ENCODE measurements at places on chromosomes 13 and 19. TPM values are rescaled to one million over a fixed set of nuclear protein-coding genes. Genes with fewer than 3 reads are reported as not detected.
A peak's percentile ranks its signal among the peaks of the same experiment; 100 is the strongest.

- H3K4me1 ChIP-seq: peaks cover 43% of the 10 kb centered on the region
- H3K27me3 ChIP-seq: no peaks in the 10 kb centered on the region
- H3K36me3 ChIP-seq: no peaks in the 10 kb centered on the region
- H3K27ac ChIP-seq: peak overlapping the region; percentile 93
- DNase-seq: no peak
These were observed 93.5 kb downstream of the INSR start for GRCh38 chr19:7200736-7201135.

The ZNF611 gene
- 7.0 TPM for total RNA-seq

DNA sequence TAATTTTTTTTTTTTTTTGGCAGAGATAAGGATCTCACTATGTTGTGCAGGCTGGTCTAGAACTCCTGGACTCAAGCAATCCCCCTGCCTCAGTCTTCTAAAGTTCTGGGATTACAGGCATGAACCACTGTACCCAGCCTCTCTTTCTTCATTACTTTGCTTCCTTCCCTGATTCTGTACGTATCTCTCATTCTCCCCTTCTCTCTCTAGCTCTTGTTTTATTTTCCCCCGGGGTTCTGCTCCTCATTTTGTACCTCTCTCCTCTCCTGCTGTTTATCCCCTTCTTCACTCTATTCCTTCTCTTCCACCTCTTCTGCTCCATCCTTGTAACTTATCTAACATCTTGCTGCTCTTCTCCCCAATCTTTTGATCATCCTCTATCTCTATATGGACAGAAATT is 46.5 kb downstream of the ZNF611 start:
- peaks cover 6% of the 10 kb centered on the region for H3K36me3 ChIP-seq
- H3K4me1 ChIP-seq: peaks cover 25% of the 10 kb centered on the region
- DNase-seq: no peak
- H3K27ac ChIP-seq: no peak overlapping the region
- no peak overlapping the region for H3K4me3 ChIP-seq

DNA sequence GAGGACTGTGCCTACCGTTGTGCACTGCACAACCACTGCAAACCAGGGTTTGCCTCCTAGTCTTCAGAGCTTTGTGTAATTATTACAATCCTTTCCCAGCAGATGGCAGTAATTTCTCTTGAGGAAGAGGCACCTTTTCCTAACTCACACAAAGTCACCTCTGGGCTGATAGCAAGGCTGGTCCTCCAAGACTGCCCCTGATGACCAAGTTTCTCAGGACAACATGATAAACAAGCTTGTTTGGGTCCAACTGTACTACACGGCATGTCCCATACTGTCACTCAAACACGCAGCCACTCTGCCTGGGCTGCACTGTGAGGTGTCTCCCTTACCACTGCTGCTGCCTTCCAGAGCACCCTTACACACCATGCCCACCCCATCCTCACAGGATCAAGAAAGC is 39.3 kb downstream of the RFXAP start:
- H3K36me3 ChIP-seq: peaks cover 3% of the 10 kb centered on the region
- no peak overlapping the region for H3K4me3 ChIP-seq
- no peak overlapping the region for H3K27ac ChIP-seq
- no peaks in the 10 kb centered on the region for H3K27me3 ChIP-seq
- DNase-seq: no peak
- peaks cover 6% of the 10 kb centered on the region for H3K4me1 ChIP-seq

The BEST2 gene
- not detected for total RNA-seq

GRCh38 chr13:44048326-44048725 is 168.6 kb downstream of the LACC1 start:
- H3K36me3 ChIP-seq: no peaks in the 10 kb centered on the region
- H3K4me1 ChIP-seq: peaks cover 3% of the 10 kb centered on the region
- H3K27me3 ChIP-seq: no peaks in the 10 kb centered on the region
- no peak overlapping the region for H3K27ac ChIP-seq
- no peak for DNase-seq

- no peak overlapping the region for H3K27ac ChIP-seq
- no peak for DNase-seq
- H3K27me3 ChIP-seq: no peaks in the 10 kb centered on the region
- H3K36me3 ChIP-seq: no peaks in the 10 kb centered on the region
- no peaks in the 10 kb centered on the region for H3K4me1 ChIP-seq
These were observed 572.0 kb downstream of the IRS2 start for GRCh38 chr13:109214393-109214792.

The ODAD3 gene
- 0.77 TPM for total RNA-seq

GRCh38 chr13:84118839-84119409 is 236.7 kb upstream of the SLITRK1 start:
- H3K36me3 ChIP-seq: no peaks in the 10 kb centered on the region
- no peaks in the 10 kb centered on the region for H3K4me1 ChIP-seq
- no peak for DNase-seq
- no peak overlapping the region for H3K27ac ChIP-seq

- H3K4me3 ChIP-seq: no peak overlapping the region
- H3K36me3 ChIP-seq: no peaks in the 10 kb centered on the region
- H3K27ac ChIP-seq: no peak overlapping the region
- DNase-seq: no peak
- no peaks in the 10 kb centered on the region for H3K27me3 ChIP-seq
- H3K4me1 ChIP-seq: no peaks in the 10 kb centered on the region
These were observed 938.3 kb upstream of the PCDH9 start for GRCh38 chr13:68168448-68168847.

GRCh38 chr13:113726961-113727411 is 32.0 kb upstream of the TMEM255B start:
- H3K4me3 ChIP-seq: no peak overlapping the region
- no peaks in the 10 kb centered on the region for H3K36me3 ChIP-seq
- no peak for DNase-seq
- peaks cover 17% of the 10 kb centered on the region for H3K27me3 ChIP-seq
- peak overlapping the region; percentile 81 for H3K27ac ChIP-seq

DNA sequence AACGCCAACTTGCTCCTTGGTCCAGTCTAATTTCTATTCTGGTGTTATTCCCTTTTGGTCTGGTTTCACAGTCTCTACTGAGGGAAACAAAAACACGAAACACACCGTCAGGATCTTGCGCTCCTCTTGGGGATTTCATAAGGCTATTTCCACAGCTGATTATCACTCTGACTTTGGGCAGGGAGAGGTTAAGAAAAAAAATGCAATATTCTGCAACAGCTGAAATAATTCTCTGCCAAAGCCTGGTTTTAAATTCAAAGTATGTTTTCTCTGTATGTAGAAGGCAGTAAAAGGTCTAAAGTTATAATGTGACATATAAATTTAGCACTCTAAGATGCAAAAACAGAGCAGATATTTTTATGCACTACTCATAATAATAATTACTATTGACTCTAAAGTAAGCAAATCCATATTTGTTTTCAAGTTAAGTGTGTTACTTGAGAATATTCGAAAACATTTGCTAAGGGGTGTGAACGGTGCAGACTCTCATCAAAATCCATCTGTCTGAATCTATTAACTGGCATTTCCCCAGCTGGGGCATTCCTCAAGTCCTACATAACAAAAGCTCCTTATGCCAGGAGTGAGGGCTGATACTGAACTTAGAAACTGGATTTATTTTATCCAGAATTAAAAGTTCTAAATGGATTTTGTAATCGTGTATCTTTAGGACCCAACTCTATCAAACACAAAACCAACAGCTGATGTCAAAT is 38.4 kb upstream of the STARD13 start:
- no peak for DNase-seq
- peaks cover 10% of the 10 kb centered on the region for H3K4me1 ChIP-seq
- no peaks in the 10 kb centered on the region for H3K27me3 ChIP-seq

GRCh38 chr19:18496167-18496979 is 25.5 kb downstream of the ELL start:
- H3K27me3 ChIP-seq: no peaks in the 10 kb centered on the region
- peak; percentile 33 for DNase-seq

The TMIGD2 gene
- total RNA-seq: not detected

The SLITRK6 gene
- 0.93 TPM for total RNA-seq

GRCh38 chr13:39379118-39379517 is 223.9 kb downstream of the LHFPL6 start:
- no peak for DNase-seq
- H3K4me1 ChIP-seq: peaks cover 58% of the 10 kb centered on the region
- H3K36me3 ChIP-seq: no peaks in the 10 kb centered on the region
- no peak overlapping the region for H3K27ac ChIP-seq

The UBE2L5 gene
- not detected for total RNA-seq

GRCh38 chr19:57192077-57192420 is 749 bp downstream of the ZNF264 start:
- peak overlapping the region; percentile 98 for H3K4me3 ChIP-seq
- H3K4me1 ChIP-seq: peaks cover 38% of the 10 kb centered on the region
- peak overlapping the region; percentile 89 for H3K27ac ChIP-seq
- peaks cover 35% of the 10 kb centered on the region for H3K36me3 ChIP-seq

- H3K4me1 ChIP-seq: peaks cover 57% of the 10 kb centered on the region
- H3K4me3 ChIP-seq: peak within 1 kb of the TSS; percentile 97
- peak within 1 kb of the TSS; percentile 92 for H3K27ac ChIP-seq
- DNase-seq: peak; percentile 71
These were observed at the start of gene LIN7B for GRCh38 chr19:49113762-49114629. LIN7B (plus strand) TSS chr19:49114370; CDS start chr19:49114405, 35 bp downstream.

The PROZ gene
- not detected for total RNA-seq

The SSC5D gene
- 3.7 TPM for total RNA-seq

- no peak overlapping the region for H3K27ac ChIP-seq
- H3K4me3 ChIP-seq: no peak overlapping the region
- no peaks in the 10 kb centered on the region for H3K4me1 ChIP-seq
- H3K27me3 ChIP-seq: no peaks in the 10 kb centered on the region
- no peaks in the 10 kb centered on the region for H3K36me3 ChIP-seq
These were observed 36.4 kb downstream of the SLC10A2 start for GRCh38 chr13:103029798-103030197.

- no peak for DNase-seq
- peaks cover 49% of the 10 kb centered on the region for H3K36me3 ChIP-seq
- no peaks in the 10 kb centered on the region for H3K4me1 ChIP-seq
- H3K27ac ChIP-seq: no peak overlapping the region
- H3K4me3 ChIP-seq: no peak overlapping the region
These were observed 96.8 kb downstream of the KDM4B start for GRCh38 chr19:5065663-5066093.

The TINCR gene
- not detected for total RNA-seq

DNA sequence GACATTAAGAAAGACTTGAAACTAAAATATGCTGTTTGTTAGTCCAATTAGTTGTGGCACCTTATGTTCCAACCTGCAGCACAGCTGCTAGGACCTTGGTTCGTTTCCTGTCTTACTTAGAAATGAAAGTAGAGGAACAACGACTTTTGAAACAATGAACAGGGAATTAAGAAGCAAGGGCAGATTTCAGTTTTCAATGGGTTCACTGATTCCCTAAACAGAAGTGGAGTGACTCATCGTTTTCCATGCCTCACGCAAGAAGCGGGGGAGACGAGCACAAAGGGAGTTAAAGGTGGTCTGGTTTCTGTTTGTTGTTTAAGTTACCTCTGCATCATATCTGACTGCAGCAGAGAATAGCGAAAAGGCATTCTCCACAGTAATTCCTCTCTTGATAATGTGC is 44.8 kb downstream of the PHF11 start:
- peaks cover 27% of the 10 kb centered on the region for H3K4me1 ChIP-seq
- H3K27me3 ChIP-seq: no peaks in the 10 kb centered on the region
- no peak for DNase-seq

GRCh38 chr19:44792281-44792680 is 14.6 kb downstream of the CBLC start:
- H3K27ac ChIP-seq: no peak overlapping the region
- H3K27me3 ChIP-seq: no peaks in the 10 kb centered on the region
- DNase-seq: no peak
- no peaks in the 10 kb centered on the region for H3K36me3 ChIP-seq

- H3K4me3 ChIP-seq: no peak overlapping the region
- H3K27ac ChIP-seq: no peak overlapping the region
- H3K4me1 ChIP-seq: peaks cover 22% of the 10 kb centered on the region
- DNase-seq: no peak
- no peaks in the 10 kb centered on the region for H3K36me3 ChIP-seq
These were observed 334.8 kb downstream of the SLC7A1 start for GRCh38 chr13:29260684-29261083.

DNA sequence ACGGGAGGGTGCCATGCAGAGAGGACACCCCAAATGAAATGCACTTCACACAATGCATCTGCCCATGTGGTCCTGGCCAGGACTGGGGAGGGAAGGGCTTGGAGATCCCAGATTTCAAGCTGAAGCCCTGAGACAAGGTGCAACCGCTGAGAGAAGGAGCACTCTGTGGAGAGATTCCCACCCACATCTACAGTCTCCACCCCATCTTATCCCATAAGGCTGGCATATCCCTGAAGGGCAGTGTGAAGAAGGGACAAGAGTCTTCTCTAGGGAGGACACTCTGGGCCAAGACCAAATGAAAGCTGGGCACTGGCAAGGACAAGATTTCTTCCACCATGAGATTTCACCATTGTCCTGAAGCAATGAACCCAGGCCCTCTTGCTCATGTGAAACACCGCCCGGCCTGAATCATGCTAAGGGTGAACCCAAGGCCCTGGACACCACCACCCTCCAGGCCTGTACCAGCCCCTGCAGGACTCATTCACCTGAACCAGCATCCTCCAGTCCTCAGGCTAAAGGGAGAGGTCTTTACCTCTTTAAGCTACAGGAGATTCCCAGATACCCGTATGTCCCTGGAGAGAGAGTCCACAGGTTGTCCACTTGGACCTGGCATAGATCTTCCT is 20.5 kb downstream of the CEACAM4 start:
- no peaks in the 10 kb centered on the region for H3K36me3 ChIP-seq
- no peak for DNase-seq
- no peak overlapping the region for H3K4me3 ChIP-seq
- H3K4me1 ChIP-seq: no peaks in the 10 kb centered on the region
- peaks cover 49% of the 10 kb centered on the region for H3K27me3 ChIP-seq

GRCh38 chr19:1611353-1611752 is 6.1 kb upstream of the UQCR11 start:
- H3K27me3 ChIP-seq: no peaks in the 10 kb centered on the region
- DNase-seq: no peak
- H3K4me3 ChIP-seq: no peak overlapping the region
- peaks cover 4% of the 10 kb centered on the region for H3K4me1 ChIP-seq

DNA sequence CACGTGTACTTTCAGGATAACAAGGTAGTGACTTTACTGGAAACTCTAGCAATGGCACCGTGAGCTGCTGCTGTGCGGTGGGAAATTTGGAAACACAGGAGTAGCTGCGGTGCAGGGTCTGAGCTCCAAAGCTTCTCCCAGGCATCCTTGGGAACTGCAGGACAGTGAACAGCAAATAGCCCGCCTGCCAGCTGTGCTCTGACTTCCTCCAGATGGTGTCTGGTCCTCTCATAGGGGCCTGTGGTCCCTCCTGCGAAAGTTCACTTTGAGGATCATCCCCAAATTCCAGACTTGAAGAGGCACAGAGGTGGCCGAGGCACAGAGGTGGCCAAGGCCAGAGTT is 287.3 kb upstream of the MAB21L1 start:
- no peak overlapping the region for H3K4me3 ChIP-seq
- no peak overlapping the region for H3K27ac ChIP-seq
- no peak for DNase-seq
- H3K27me3 ChIP-seq: no peaks in the 10 kb centered on the region

The NRTN gene
- 22.8 TPM for total RNA-seq
